ENCODE measurements at places on chromosomes 12 and 14.

- DNase-seq = no peak
These were observed 4.7 kb downstream of the FAM161B start for GRCh38 chr14:73945159-73945670.

GRCh38 chr12:52788192-52788875 lies 7.6 kb downstream of the KRT3 start:
- DNase-seq = no peak

GRCh38 chr14:49940808-49941421 lies 48.0 kb downstream of the ARF6 start:
- DNase-seq = no peak

DNA sequence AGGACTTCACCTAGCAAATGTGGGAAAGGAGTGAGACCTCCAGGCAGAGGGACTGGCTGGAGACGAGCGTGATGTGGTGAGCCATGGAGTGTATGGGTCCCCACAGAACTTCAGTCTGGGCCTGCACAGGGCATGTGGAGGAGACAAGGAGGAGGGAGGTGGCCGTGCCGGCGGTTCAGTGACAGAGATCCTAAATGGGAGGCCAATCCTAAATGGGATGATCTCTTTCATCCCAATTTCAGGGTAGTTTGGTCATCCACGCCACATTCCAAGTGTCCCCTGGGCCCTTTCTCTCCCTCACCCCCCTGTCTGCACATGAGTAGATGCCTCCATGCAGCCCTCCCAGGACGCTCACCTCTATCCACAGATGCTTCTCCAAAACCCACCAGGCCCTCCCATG lies 13.2 kb downstream of the SERPINA5 start:
- DNase-seq = no peak

GRCh38 chr14:65880507-65880906 lies 468.0 kb downstream of the FUT8 start:
- no peak for DNase-seq

GRCh38 chr12:51827925-51828818 lies 20.3 kb downstream of the FIGNL2 start:
- no peak for DNase-seq

- no peak for DNase-seq
These were observed 74.4 kb downstream of the PAPLN start for GRCh38 chr14:73311708-73312030.

DNA sequence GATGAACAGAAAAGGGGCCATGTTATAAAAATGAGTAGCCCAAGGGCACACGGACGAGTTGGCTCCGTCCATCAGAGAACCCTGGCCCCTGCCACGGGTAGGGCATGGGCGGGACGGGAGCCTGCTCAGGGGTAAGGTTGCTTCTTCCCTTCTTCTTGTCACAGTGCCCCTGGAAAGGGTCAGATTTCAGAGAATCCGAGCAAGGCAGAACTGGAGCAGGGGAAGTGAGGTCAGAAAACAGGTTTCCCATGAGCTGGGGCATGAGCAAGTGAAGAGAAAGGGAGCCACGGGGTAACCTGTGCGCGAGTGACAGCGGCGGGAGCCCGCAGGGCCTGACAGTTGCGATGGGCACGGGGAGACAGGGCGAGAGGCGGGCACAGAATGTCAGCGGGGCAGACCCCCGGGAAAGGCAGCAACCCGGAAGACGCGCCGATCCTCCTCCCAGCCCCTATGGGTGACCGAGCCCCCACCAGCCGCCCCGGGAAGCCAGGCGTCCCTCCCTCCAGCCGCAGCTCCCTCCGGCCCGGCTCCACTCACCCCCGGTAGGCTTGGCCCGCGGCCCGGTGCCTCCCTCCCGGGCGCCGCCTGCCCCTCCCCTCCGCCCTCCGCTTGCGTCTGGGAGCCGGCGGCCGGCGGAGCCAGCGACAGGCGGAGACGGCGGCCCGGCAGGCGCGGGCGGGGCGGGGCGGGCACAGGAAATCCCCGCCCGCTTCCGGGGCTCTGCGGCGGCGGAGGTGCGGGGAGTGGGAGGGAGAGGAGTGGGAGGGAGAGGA lies at the start of gene ZNF641:
Gene ZNF641, minus strand, starts transcription at position 671 of the 773 bp plus-strand sequence. CDS start 2,829 bp downstream, outside the sequence.
- no peak for DNase-seq

GRCh38 chr12:110179291-110179690 lies 55.1 kb downstream of the IFT81 start:
- no peak for DNase-seq

- DNase-seq = peak; percentile 57
These were observed 594 bp upstream of the CEP170B start for GRCh38 chr14:104864267-104865080.

DNA sequence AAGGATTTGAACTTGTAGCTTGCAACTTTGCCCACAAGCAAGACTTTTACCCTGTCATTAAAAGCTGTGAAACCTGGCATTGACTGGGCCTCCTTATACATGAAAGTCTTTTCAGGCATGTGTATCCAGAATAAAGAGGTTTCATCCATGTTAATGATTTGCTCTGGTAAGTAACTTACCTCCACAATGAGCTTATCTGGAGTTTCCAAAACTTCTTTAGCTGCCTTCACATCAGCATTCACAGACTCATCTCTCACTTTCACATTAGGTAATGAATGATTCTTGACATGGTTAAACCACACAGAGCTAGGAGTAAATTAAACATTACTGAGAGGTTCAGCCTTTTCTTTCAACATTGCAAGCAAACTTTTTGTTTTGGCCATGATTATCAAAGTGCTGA lies 234.4 kb upstream of the CLEC14A start:
- DNase-seq = no peak

- DNase-seq = no peak
These were observed 41.8 kb upstream of the PTPRR start for GRCh38 chr12:70962226-70962794.

All from cortex of kidney (tissue), 1 donor.